ENCODE measurements at places on chromosomes 1 and 21.

GRCh38 chr1:243229526-243229925 lies 25.6 kb downstream of the CEP170 start:
- no peak for DNase-seq

- peak; percentile 93 for DNase-seq
These were observed 11.7 kb upstream of the CD55 start for GRCh38 chr1:207309745-207310273.

DNA sequence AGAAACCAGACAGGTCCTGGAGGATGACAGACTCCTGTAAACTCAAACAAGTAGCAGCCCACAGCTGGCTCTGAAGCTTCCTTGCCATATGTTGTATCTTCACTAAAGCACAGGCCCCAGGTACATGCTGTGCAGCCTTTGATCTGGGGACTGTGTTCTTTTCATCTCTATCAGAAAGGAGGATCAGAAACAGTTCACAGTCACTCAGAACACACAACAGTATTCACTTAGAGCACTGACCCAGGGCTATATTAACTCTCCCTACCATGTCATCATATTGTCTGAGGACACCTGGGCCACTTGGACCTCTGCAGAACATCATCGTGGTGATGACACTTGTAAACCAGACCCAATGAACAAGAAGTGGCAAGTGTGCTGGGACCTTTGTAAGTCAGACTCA lies 222.0 kb downstream of the SETD4 start:
- DNase-seq: no peak

DNA sequence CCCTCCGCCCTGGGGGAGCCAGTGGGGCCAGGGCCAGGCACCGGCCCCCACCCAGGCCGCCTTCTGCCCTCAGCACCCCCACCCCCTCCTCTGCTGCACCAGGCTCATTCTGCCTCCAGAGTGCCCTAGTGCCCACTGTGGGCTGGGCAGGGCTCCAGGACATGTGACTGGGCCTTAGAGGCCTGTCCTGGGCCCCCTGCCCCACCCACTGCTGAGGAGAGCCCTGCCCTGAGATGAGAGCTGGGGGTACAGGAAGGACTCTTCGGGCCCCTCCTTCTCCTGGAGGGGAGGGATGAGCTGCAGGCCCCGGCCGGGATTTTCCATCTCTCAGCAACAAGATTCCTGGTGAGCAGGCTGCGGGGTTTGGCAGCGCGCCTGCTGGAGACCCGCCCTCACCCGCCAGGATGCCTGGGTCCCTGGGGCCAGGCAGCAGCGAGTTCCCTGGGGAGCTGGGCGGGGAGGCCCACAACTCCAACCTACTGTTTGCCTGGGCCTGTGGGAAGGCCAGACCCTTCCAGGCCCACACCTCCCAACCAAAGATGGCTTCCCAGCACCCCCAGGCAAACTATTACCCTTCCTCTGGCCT lies 14.0 kb downstream of the AHDC1 start:
- DNase-seq: peak; percentile 55

- no peak for DNase-seq
These were observed 14.1 kb downstream of the MFSD2A start for GRCh38 chr1:39969048-39969447.

DNA sequence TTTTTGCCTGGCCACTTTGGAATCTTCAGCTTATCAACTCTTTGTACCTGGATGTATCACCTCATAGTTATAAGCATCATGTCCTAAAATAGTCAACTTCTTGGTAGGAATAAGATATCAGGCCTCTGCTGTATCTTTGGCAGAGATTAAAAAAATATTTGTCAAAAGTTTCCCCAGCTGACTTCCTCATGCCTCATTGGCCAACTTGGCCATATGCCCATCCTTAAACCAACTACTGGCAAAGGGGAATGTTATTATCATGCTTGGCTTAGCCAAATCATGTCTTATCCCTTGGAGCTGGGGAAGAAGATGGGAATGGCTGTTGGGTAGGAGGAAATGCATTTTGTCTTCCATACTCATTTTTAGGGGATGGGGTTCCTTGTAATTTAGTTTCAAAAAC lies 23.4 kb downstream of the NFASC start:
- DNase-seq: no peak

GRCh38 chr1:194225821-194226220 lies 1039.4 kb upstream of the B3GALT2 start:
- peak; percentile 12 for DNase-seq

- DNase-seq: no peak
These were observed 23.1 kb upstream of the CTPS1 start for GRCh38 chr1:40956407-40956806.

DNA sequence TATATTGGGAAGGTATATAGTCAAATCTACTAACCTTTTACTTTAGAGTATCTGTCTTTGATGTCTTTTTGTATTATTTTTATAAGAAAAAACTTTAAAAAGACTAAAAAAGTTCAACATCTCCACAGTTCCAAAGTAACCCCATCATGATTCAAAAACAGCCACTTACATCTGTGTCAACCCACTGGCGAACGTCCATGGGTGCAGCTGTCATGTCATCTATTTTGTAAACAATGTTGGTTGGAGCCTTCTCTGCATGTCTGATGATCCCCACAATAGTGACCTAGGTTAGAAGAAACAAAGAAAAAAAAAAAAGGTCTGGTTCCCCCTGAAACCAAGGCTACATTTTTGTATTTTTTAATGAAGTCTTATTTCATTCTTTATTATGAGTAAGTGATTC lies 28.0 kb upstream of the SMPDL3B start:
- no peak for DNase-seq

DNA sequence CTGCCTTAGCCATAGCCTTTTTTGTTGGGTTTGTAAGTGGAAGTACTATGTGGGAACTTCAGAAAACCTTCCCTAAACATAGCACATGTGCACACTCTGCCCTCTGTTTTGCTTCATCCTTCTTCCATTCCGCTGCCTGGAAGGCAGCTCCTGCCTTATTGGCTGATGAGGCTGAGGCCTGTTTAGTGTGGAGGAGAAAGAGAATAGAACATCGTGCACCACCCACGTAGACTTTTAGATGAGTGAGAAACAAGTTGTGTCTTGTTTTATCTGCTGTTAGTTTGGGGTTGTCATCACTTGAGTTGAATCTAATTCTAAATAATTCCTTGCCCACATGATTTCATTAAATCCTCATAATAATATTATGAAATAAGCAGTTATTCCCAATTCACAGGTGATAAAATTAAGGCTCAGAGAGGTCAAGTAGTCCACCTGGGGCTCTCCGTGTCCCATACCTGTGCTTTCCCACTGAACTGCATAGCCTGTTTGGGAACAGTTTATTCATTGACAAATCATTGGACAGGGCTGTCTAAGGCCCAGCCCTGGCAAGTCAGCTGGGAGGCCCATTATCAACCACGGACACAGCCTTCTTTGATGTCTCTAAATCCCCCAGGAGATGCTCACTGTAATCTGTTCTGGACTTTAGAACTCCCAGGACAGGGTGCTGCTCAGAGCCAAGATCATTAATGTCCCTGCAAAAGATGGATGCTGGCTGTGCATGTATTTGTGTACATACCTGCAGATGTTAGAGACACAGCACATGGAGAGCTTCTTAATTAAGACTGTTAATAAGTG lies 93.0 kb downstream of the ABCA4 start:
- DNase-seq: no peak

GRCh38 chr21:25688275-25689155 lies 46.2 kb downstream of the ATP5PF start:
- DNase-seq: no peak

DNA sequence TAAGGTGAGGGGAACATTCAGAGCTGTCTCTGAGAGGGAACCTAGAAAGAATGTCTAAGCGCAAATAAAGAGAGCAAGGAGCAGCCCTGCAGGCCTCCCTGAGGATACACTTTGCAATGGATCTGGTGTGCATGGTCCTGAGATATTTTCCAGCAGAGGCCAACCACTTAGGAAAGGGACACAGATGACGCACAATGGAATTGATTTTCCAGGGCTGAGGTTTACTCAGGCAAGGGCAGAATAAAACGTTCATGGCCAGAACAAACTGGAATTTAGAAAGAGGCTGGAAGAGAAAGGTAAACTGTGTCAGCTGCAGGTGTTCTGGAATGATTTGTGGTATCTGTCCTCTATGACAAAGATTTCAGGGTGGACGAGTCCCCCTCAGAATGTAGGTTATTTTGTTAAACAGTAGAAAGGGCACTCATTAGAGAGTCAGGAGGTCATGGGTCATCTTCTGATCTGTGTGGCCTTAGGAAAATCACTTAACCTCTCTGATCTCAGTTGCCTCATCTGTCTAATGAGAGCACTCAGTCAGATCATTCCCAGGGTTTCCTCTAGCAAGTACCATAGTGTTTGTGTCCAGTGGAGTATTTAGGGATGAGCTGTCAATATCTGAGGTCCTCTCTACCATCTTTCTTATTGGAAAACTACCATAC lies 61.8 kb upstream of the PGBD5 start:
- DNase-seq: no peak

DNA sequence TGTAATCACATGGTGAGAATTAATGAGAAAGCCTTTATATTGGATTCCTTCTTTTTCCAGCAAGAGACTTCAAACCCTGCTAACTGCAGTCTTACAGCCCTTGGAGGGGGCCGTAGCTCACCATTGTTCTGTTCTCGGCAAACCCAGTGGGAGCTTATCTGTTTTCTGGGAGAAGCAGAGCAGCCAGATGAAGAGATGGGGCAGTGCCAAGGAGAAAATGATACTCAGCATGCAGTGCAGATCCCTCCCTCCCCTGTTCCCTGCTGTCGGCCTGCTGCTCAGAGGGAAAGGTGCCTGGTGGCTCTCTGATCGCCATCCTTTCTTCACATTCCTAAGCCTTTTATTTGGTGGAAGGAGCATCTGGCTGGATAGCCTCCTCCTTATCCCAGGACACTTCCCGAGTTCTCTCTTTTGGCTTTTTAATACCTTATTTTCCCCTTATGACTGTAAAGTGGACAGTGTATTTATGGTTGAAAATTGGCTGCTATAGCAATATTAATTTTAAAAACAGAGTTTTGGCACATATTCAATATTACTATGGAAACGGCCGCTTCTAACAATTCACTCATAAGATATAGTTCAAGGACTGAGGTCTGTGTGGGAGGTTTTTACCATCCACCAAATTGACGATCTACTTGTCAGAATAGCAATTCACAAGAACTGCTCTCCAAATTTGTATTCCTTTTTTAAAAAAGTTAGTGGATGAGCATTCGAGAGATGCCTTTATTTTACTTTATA lies 203.4 kb downstream of the CRB1 start:
- peak; percentile 30 for DNase-seq

All from choroid plexus epithelial cell (primary cell).